Activated naive CD4-positive, alpha-beta T cell treated with anti-CD3 and anti-CD28 coated beads for 36 hours (primary cell): ENCODE measurements at places on chromosomes 4 and X. TPM values are rescaled to one million over a fixed set of nuclear protein-coding genes. Genes with fewer than 3 reads are reported as not detected.

DNA sequence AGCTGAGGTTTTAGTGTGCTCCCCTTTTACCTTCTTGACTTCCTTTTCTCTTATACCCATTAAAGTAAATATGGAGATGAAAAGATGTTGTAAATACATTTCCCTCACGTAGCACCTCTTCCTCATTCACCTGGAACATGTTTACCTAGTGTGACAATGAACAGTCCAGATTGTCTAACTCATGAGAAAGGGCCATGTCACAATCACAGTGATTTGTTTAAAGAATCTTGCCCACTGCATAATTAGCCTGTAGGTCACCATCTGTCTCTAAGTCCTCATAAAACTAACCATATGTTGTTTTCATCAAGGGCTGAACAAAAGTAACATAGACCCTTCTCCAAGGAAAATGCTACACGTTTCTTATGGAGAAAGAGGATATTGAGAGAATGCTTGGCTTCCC lies 85.7 kb downstream of the TSPAN5 start:
- no peak for DNase-seq
- peaks cover 11% of the 10 kb centered on the region for H3K36me3 ChIP-seq
- H3K4me3 ChIP-seq, result no peak overlapping the region
- no peak overlapping the region for H3K27ac ChIP-seq
- no peaks in the 10 kb centered on the region for H3K27me3 ChIP-seq

GRCh38 chrX:69546417-69546816 lies 42.3 kb downstream of the NALF2 start:
- no peak for DNase-seq
- no peaks in the 10 kb centered on the region for H3K36me3 ChIP-seq
- no peaks in the 10 kb centered on the region for H3K27me3 ChIP-seq
- H3K4me1 ChIP-seq, result no peaks in the 10 kb centered on the region
- no peak overlapping the region for H3K27ac ChIP-seq

GRCh38 chrX:86910602-86911311 lies 606.8 kb upstream of the KLHL4 start:
- H3K27me3 ChIP-seq, result no peaks in the 10 kb centered on the region
- no peak overlapping the region for H3K4me3 ChIP-seq
- H3K36me3 ChIP-seq, result no peaks in the 10 kb centered on the region
- no peaks in the 10 kb centered on the region for H3K4me1 ChIP-seq

DNA sequence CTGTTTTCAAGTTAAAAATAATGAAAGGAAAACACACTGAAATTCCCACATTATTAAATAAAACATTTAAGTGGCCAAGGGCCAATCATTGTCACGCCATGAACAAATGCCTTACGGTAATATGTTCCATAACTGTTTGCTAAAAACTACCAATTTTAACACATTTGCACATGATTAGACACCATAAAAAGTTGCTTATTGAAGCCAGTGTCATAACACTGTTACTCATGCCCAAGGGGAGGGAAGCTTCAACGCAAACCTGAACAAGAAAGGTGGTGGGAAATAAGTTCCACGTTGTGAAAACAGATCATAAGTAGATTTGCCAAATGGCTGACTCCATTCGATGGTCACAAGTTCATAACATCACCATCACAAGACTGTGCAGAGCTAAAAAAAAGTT lies 739.3 kb upstream of the FAM241A start:
- no peak for DNase-seq
- H3K27me3 ChIP-seq, result no peaks in the 10 kb centered on the region
- H3K27ac ChIP-seq, result no peak overlapping the region
- H3K4me1 ChIP-seq, result no peaks in the 10 kb centered on the region

- H3K36me3 ChIP-seq, result no peaks in the 10 kb centered on the region
- no peak for DNase-seq
- H3K4me3 ChIP-seq, result no peak overlapping the region
- no peaks in the 10 kb centered on the region for H3K4me1 ChIP-seq
- no peaks in the 10 kb centered on the region for H3K27me3 ChIP-seq
- no peak overlapping the region for H3K27ac ChIP-seq
Measured at GRCh38 chr4:28886934-28887333, 1833.2 kb upstream of the PCDH7 start.

Gene EMCN
- not detected for total RNA-seq
